ENCODE measurements at places on chromosomes 2 and 18. TPM values are rescaled to one million over a fixed set of nuclear protein-coding genes. Genes with fewer than 3 reads are reported as not detected.

Gene HOXD8
- total RNA-seq, result not detected

Gene GYPC
- 17.0 TPM for total RNA-seq

Gene CHRNG
- 0.16 TPM for total RNA-seq

Gene REG1B
- not detected for total RNA-seq

Gene AQP12B
- total RNA-seq, result not detected

DNA sequence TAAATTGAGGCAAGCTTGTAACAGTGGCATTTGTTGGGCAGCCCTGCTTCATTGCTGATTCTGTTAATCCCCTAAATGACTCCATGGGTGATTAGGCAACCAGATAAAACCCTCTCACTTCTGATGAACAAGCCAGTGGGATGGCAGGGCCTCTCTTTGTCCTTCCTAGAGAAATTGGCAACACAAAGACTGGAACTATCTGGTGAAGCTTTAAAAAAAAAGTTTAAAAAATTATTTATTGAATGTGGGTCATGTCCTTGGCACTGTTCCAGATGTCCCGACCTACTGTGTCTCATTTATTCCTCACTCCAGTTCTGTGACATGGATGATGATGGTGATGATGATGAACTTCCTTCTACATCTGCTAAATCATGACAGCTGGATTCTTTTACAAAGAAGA lies 30.8 kb downstream of the NRP2 start:
- no peak for DNase-seq

DNA sequence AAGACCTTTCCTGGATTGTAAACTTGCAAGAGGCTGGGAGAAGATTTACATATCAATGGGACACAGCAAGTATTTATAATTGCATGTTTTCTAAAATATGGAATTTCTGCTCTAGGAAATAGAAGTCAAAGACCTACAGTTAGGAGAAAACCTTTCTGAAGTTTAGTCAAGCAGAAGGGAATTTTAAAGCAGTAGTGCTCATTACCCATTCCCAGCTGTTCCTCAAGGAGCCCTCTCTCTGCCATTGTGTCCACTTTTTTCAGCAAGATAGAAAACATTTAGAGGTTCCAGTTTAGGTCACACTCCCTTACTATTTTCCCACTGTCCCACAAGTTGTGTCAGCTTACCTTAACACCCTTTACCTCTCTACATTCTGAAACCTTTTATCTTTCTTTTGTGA lies 584.0 kb upstream of the CHAC2 start:
- no peak for DNase-seq

DNA sequence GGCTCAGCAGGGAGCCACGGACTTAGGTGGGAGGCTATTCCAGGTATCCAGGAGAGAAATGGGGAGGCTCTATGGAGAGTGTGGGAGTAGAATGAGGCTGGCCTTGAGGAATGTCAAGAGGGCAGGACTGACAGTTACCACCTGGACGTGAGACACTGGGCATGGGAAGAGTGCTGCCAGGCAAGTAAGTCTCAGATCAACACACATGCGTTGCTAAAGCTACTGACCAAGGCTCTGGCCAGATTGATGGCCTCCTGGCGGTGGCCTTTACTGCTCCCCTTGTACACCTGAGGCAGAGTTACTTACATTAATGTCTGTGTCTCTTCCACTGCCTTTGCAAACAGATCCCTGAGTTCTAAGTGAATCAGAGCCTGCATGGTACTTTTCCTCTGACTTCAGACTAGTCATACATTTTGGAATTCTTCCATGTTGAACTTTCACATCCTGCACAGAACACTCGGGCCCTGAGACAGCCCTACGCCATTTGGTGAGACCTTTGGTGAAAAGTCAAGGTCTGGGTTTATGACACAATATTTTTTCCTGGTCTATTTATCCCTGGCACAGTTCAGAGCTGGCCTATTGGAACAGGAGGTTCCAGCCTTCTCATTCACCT lies 398.8 kb upstream of the TRIB2 start:
- DNase-seq, result no peak

DNA sequence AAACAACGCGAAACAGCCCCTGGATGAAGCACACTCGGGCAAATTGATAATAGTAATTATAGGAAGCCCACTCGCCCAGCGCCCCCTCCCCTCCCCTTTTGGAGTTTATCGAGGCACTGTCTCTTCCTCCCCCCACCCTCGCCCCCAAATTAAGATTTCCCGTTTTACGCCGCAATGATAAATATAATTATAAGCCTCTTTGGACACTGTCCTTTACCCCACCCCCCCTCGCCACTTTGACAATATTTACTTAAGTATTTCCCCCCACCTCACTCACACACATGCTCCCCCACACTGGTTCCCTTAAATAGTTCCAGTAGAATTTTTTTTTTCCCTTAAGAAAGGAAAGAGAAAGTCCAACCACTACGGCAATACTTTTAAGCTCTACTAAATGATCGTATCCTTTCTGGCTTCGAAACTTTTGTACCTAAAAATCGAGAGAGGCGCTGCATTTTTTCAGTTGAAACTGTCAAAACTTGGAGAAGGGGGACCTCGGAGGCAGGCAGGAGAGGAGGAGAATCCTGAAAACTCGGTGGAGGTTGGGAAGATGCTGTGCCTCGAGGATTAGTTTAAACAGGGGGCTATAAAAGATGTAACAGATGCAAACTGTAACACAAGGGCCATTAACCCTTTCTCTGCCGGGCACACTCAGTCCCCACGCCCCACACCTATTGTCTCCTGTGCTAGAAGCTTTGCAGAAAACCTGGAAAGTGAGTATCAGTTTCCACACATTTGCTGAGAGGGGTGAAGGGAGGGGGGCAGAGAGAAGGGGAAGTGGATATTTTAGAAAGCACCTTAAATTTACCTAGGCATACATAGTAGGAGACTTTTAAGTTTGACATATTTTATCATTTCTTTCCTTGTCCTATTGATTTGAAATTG lies 1.8 kb downstream of the ZEB2 start:
- DNase-seq, result no peak

DNA sequence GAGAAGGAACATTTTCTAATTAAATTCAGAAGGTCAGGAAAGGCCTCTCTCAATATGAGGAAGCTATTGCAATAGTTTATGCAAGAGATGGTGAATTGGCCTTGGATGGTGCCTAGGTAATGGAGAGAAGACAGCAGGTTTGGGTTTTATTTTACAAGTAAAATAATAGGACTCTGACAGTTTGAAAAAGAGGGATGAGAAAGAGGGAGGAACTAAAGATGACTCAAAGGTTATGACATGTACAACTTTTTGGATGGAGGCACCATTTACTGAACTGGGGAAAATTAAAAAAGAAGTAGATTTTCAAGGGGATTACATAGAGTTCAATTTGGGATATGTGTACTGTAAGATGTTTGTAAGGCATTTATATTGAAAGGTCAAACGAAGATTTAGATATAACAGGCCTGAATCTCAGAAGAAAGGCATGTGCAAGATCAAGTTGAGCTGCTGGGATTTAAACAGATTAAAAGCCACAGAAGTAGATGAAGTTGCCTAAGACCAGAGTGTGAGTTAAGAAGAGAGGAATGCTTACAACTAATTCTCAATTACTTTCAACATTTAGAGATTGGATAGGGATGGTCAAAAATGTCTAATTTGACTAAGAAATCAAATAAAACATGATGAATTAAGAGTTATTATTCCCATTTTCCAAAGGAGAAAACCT lies 12.3 kb upstream of the ASNSD1 start:
- no peak for DNase-seq

GRCh38 chr2:720842-721241 lies 43.6 kb upstream of the TMEM18 start:
- DNase-seq, result no peak

GRCh38 chr2:24676493-24676892 lies 116.7 kb downstream of the PTRHD1 start:
- DNase-seq, result no peak

DNA sequence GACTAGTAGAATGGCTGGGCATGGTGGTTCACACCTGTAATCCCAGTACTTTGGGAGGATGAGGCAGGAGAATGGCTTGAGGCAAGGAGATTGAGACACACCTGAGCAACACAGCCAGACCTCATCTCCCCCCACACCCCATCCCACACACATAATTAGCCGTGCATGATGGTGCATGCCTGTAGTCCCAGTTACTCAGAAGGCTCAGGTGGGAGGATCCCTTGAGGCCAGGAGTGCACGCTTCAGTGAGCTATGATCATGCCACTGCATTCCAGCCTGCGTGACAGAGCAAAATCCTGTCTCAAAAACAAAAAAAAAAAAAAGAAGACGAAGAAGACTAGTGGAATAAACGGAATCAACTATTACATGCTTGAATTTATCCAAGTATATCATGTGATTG lies 150.0 kb downstream of the STK39 start:
- no peak for DNase-seq

- DNase-seq, result no peak
These were observed 136.8 kb downstream of the TTC32 start for GRCh38 chr2:19764998-19765397.

DNA sequence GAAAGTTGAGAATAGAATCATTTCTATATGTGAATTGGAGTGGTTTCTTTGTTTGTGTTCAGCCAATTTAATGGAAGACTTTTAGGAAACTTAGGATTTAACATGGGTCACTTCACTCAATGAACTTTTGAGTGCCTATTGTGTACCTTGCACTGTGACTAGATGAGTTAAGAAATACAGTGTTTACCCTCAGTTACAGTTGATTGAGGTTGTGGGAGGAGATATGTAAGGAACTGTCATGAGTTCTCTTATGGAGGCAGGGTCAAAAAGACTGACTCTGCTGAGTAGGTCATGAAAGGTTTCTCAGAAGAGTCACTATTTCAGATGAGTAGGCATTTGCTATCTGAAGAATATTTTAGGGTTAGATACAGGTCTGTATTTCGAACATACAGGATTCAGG lies 98.6 kb downstream of the RAB3GAP1 start:
- no peak for DNase-seq

- DNase-seq, result no peak
These were observed 7.1 kb downstream of the DSG1 start for GRCh38 chr18:31325051-31325450.

DNA sequence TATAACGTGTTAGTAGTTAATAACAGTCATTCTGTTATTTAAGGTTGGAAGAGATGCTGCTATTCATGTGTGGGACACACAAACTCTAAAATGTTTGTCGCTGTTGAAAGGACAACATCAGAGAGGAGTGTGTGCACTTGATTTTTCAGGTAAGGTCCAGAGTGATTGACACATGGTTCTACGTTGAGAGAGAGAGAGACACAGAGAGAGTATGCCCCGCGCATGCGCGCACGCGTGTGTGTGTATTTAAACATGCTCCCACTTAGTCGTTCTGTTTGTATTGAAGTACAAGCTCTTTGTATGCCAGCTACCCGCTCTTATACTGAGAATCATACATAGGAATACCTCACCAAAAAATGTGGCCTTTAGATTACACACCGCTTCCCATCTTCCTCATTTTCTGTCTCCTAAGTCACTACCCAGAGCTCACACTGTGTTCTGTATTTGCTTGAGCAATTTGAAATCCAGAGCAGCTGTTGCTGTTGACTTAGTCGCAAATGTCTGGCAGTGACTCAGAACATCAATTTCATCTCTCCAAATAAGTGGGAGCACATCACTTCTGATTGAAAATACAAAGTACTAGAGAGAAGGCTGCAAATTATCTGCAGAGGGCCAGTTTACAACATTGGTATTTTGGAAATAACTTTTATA lies 148.1 kb downstream of the EML6 start:
- no peak for DNase-seq

DNA sequence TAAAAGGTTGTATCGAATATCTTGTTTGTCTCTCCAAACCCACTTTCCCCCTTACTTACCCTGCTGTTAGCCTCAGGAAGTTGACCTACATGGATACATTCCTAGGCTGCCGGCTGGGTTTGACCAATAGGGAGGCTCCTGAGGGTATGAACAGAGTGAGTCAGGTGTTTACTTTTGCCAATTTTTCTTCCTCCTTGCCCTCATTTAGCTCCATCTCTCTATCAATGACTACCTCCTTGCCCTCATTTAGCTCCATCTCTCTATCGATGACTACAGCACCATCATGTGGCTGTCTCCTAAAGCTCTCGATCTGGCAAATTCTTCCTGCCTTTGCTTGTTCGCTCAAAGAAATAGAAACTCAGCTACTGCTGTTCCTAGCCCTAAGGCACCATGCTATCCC lies 571.9 kb upstream of the CRIM1 start:
- DNase-seq, result no peak

DNA sequence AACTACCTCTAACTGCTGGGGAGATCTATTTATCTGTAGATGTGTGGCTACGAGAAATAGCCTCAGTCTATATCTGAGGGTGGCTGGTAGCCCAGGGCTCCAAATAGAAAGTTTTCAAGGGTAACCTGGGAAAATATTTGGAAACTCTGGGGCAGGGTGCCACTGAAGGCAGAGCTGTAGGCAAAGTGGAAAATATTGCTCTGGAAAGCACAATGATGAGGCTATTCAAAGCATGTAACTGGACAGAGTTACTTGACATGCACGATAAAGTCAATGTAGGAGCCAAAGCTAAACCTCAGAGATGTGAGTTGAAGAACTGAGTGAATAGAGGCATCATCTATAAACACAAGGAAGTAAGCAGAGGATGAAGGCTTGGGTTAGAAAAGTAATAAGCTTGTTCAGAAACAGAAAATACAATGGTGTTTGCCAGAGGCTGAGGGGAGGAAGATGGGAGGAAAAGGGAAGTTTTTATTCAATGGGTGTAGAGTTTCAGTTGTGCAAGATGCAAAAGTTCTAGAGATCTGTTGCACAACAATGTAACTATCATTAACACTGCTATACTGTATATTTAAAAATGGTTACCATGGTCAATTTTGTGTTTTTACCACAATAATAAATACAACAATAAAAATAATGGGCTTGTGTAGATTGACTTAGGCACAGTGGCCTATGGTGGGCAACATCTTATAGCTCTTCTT lies 171.6 kb downstream of the MBD2 start:
- no peak for DNase-seq

GRCh38 chr2:172454404-172455120 lies 27.2 kb downstream of the ITGA6 start:
- no peak for DNase-seq

GRCh38 chr2:48175254-48175653 lies 269.0 kb upstream of the FBXO11 start:
- no peak for DNase-seq

DNA sequence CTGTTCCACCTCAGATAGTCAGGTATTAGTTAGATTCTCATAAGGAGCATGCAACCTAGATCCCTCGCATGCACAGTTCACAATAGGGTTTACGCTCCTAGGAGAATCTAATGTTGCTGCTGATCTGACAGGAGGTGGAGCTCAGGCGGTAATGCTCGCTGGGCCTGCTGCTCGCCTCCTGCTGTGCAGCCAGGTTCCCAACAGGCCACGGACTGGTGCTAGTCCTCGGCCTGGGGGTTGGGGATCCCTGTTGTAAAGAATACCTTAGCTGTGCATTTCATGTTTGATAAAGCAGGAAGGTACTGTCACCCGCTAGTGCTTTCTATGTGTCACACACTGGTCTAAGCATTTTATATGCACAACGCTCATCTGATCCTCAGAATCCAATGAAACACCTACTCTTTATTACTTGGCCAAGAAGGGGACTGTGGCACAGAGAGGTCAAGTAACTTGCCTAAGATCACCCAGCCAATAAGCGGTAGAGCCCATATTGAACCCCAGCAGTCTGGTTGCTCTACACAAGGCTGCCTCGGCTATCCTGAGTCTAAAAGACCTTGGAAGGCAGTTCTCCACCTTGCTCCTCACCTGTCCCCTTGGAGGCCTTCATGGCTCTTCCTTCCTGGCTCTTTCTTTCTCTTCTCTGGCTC lies 35.8 kb downstream of the SLC4A3 start:
- DNase-seq, result no peak
